Stimulated activated naive CD4-positive, alpha-beta T cell treated with Interleukin-2 at 50 U/mL for 16 hours (primary cell): ENCODE measurements at places on chromosomes 7 and 10.

- DNase-seq = no peak
These were observed 157.3 kb downstream of the CTTNBP2 start for GRCh38 chr7:117715784-117716445.

DNA sequence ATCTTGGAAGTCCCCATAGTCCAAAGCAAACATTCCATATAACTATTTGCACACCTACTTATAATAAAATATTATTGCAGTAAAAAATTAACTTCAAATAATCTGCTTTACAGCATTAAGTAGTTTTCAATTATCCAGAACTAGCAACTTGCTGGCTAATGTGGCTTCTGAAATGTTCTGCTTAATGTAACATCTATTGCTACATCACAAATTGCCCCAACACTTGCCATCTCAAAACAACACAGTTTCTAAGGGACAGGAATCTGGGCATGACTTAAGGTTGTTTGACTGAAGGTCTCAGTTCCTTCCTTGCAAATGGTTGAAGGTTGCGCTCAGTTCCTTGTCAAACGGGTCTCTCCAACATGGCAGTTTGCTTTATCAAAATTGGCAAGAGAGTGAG, 378.5 kb upstream of the SEMA3C start:
- no peak for DNase-seq

- DNase-seq = no peak
These were observed 102.9 kb upstream of the PAX2 start for GRCh38 chr10:100642295-100642994.

DNA sequence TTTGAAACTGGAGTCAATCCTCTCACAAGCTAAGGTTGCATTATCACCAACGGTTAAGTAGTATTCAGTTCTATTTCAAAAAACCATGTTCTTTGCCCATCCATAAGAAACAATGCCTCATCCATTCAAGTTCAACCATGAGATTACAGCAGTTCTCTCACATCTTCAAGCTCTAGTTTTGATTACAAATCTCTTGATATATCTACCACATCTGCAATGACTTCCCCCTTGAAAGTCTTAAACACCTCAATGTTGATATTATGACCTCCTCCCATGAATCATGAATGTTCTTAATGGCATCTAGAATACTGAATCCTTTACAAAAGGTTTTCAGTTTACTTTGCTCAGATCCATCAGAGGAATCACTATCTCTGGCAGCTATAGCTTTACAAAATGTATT, 81.8 kb downstream of the JMJD1C start:
- no peak for DNase-seq

DNA sequence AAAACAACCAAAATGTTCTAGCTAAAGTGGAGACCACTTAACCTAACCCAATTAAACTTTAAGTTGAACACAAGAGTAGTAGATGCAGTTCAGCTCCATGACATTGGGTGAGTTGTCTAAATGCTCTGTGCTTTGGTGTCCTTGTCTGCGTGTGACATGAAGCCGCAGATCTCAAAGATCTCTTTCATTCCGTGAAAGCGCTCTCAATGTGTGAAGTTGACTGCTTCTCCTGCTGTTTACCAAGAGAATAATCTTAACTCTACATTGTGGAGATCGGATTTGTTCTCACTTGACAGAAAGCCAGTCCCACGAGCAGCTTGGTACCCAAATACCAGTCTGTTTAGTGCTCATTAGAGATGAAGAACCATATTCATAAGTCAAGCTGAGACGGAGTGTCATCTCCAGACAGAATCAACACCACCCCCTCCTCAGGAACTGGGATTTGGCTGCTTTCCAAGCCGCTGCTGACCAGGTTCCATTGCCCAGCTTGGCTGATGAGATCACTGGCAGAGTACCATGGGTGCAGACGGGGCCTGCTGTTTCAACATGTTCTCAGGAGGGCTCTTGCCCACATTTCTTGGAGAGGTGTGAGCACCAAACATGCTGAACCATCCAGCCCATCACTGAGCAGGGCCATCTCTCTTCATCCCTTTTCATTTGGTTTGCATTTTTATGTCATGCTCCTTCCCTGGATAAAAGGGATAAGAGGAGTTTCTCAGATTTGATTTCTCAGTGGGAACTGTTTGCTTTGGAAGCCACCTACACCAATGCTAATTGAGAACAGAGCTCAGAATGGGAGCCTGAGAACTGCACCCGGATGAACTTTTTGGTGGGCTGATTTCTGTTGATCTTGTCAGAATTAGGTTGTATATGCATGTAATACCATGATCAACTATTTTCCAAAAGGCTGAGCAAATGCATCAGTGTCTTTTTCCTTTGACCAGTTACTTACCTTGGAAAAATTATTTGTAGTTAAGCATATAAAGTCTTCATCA, 95.8 kb upstream of the AGBL3 start:
- DNase-seq = no peak

GRCh38 chr10:116098411-116099022, 174.5 kb downstream of the GFRA1 start:
- DNase-seq = no peak

GRCh38 chr7:93119191-93119905, 1.6 kb upstream of the SAMD9 start:
- no peak for DNase-seq

DNA sequence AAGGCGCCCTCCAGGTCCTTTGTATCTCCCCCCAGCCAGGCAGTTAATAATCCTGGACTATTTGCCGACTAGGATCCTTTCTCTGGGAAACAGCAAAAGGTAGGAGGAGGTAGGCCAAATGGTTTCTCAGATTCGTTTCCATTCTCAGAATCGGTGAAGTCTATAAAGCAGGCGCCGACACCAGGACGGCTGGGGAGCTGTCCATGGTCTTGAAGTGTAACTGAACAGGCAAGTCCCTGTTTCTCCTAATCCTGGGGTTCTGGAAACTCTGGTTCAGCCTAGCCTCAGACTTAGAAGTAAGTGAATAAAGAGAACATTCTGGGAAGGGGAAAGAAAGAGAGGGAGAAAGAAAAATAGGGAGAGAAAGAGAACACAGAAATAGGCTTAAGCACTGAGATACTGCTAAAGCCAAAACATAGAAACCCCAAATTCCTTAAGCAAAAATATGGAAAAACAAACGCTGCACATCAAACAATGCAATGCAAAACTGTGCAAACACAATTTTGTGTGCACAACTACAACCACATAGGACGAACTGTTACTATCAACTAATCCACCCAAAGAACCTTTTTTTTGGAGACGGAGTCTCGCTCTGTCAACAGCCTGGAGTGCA, 11.1 kb upstream of the INA start:
- DNase-seq = no peak

- DNase-seq = no peak
These were observed 131.2 kb downstream of the MPP7 start for GRCh38 chr10:28171468-28172222.

DNA sequence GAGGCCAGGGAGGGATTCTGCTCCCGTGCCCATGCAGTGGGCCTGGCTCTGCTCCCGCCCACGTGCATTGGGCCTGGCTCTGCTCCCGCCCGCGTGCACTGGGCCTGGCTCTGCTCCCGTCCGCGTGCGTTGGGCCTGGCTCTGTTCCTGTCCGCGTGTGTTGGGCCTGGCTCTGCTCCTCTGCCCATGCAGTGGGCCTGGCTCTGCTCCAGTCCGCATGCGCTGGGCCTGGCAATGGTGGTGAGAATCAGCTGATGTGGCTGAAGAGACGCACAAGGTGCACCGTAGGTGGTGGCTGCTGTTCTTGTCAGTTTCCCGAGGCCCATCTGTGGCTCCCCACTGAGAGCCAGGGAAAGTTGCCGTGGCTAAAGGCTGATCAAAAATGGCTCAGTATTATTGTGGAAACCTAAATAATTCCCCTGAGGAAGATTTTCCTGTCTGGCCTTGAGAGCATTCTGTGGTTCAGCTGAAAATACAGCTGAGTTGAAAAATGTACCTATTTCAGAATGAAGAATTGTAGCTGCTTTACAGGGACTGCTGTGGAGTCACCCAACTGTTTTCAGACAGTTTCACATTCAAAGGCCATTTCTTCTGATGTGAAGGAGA, 572.4 kb downstream of the GLRX3 start:
- DNase-seq = no peak

- DNase-seq = no peak
These were observed 2.3 kb upstream of the SH2B2 start for GRCh38 chr7:102284399-102284798.

DNA sequence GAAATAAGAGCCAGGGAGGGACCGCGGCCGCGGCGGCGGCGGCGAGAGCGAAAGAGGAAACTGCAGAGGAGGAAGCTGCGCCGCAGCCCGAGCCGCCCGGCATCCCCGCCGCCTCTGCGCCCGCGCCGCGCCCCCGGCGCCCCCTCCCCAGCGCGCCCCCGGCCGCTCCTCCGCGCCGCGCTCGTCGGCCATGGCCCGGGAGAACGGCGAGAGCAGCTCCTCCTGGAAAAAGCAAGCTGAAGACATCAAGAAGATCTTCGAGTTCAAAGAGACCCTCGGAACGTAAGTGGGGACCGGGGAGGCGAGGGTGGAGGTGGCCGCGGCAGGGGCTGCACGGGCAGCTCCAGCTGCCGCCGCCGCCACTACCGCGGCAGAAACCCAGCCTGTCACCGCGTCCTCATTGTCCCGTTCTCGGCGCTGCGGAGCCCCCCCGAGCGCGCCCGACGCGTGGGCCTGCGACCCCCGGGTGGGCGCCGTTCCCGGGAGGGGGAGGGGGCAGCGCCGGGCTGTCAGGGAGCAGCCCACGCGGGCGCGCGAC, 351 bp downstream of the CAMK1D start:
- no peak for DNase-seq

- DNase-seq = no peak
These were observed 14.3 kb downstream of the UNCX start for GRCh38 chr7:1246871-1247526.

GRCh38 chr7:71766016-71766415, 634.1 kb downstream of the GALNT17 start:
- no peak for DNase-seq

DNA sequence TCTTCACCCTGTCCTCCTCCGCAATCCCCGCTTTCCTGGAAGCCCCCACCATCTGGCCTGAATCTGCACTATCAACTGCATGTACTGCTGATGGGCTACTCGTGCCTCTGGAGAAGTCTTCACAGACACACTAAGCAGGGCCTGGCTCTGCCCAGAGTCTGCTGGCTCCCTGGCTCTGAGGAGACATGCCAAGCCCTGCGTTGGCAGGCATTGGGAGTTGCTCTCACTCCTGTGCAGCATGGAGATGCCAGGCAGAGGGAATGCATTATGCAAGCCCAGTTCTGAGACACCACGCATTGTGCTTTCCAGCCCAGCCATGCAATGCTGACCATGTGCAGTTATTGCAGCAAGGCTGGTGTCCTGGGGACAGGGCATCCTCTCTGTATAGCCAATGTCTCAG, 314.6 kb downstream of the CXCL12 start:
- no peak for DNase-seq

GRCh38 chr7:38863601-38864291, 45.2 kb downstream of the VPS41 start:
- no peak for DNase-seq

DNA sequence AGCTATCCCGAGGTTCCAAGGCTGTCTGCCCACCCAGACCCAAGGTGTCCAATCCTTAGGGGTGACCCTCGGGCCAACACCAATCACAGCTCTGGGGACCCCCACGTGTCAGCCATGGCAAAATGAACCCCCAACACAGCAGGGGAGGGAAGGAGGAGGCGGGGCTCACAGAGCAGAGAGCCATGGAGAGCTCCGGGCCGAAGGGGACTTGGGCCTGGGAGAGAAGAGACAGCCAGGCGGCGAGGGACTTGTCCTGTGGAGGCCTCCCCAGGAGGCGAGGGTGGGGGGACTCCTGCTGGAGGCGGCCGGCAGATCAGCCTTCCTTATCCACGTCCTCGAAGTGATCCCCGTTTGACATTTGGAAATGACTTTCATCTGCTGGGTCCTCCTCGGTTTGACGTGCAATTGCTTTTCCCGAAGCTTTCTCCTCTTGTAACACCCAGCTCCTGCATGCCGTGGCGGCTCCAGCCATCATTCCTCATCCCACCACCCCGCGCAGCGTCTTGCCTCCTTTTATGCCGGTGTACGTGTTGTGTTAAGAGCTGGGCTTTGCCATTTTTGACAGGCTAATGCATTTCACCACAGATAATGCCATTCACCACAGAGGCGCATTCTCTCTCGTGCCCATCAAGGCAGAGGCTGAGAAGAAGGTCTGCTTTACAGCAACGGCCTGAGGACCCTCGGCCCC, 337.4 kb downstream of the DNAJB6 start:
- no peak for DNase-seq

GRCh38 chr10:8088504-8088903, 34.0 kb downstream of the GATA3 start:
- peak; percentile 14 for DNase-seq

- DNase-seq = no peak
These were observed 16.5 kb upstream of the TRIM8 start for GRCh38 chr10:102627736-102628293.

DNA sequence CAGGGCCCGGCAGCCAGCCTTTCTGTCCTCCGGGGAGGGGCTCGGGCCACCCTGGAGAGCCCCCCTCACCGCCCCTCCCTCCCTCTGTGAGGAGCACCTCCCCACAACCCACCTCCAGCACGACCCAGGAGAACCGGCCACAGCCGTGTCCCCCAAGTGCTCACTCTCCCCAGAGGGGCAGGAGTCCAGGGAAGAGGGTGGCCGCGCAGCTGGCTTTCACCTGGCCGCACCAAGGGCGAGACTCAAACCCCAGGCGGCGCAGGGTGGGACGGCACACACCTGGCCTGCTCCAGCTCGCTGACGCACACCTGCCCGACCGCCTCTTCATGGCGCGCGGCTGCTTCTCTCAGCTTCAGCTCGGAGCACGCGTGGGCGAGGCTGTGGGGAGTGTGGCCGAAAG, 73.4 kb downstream of the CFAP46 start:
- DNase-seq = no peak

DNA sequence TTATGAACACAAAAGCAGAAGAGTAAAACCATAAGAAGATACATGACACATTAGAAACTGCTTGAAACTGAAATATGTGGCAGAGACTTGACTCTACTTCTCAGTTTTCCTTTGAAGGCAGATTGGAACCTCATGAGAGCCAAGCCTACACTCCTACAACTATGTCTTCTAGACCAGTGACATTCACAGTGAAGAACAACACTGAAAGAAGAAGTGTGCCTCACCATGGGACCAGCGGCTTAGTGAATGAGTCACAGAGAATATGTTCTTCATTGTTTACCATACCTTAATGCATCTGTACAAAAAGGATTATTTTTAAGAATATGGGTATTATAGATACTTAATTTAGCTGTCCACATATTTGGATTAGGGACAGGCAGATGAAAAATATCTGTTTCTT, 248.3 kb downstream of the CDC14C start:
- no peak for DNase-seq
